ENCODE measurements at places on chromosomes 7 and 10.

DNA sequence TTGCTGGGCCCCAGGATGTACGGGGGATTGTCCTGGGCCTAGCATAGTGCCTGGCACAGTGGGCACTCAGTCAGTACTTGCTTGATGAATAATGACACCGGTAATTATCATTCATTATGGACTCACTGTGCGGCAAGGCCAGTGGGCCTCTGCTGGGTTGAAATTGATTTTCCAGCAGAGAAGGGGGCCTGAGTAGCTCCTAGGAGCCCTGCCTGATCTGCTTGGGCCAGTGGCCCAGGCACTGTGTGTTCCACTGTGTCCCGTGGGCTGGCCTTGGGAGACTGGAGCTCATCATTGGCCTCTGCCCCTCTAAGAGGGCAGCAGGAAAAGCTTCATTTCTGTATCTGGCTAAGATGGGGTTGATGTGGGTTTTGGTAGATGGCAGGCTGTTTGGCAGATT, 1.4 kb downstream of the CHST3 start:
- no peak for DNase-seq

GRCh38 chr7:53050433-53050832, 15.0 kb downstream of the POM121L12 start:
- DNase-seq = no peak

GRCh38 chr10:21520509-21520908, 5.0 kb downstream of the SKIDA1 start:
- no peak for DNase-seq

GRCh38 chr7:110790992-110791391, 299.9 kb upstream of the LRRN3 start:
- DNase-seq = no peak

GRCh38 chr10:73376679-73377078, 18.0 kb upstream of the CFAP70 start:
- DNase-seq = no peak

DNA sequence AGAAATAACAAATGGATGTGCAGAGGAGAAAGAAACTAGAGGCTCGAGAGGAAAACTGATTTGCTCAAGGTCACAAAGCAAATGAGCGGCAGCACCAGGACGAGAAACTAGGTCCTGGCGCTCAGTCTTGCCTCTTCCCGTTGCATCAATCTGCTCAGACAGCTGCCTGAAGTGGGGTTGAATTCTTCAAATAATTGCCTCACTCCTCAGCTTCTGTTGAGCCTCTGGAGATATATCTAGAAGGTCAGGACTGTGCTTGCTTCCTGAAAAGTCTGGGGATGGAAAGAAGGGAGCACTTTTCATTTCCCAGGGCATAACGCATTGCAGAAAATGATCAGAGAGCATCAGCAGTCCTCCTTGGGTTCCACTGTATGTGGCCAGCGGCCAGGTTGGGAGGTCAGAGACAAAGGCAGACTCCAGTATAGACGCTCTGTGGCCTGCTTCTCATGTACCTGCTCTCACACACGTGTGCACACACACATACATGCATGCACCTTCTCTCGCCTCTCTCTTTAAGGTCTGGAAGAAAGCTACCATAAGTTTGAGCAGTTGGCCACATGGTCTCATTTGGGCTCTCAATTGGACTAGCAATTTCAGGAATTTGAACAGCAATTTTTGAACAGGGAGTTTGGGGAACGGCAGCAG, 83.7 kb upstream of the DUSP5 start:
- no peak for DNase-seq

DNA sequence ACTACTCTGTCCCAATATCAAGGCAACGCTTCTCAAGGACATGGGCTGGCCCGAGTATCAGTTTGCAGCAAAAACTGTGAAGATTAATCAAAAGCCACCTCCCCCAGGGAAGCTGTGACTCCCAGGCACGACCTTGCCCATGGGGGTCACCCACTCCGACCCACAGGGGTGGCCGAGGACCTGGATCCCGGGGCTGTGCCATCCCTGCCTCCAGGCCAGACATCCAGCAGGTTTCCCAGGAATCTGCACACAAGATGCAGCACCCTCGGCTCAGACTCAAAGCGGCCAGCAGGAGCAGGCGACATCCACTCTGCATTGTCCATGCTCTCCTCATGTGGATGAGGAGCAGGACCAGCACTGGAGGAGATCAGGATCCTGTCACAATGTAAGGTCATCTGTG, 39.8 kb downstream of the PTPRN2 start:
- DNase-seq = no peak

GRCh38 chr10:14707481-14707880, 67.2 kb downstream of the FAM107B start:
- no peak for DNase-seq

- DNase-seq = no peak
Observed at GRCh38 chr10:29947701-29948060, 111.7 kb downstream of the JCAD start.

GRCh38 chr10:84267503-84268126, 22.8 kb downstream of the RGR start:
- DNase-seq = peak; percentile 37

- no peak for DNase-seq
Observed at GRCh38 chr7:133461421-133461820, 208.5 kb downstream of the EXOC4 start.

DNA sequence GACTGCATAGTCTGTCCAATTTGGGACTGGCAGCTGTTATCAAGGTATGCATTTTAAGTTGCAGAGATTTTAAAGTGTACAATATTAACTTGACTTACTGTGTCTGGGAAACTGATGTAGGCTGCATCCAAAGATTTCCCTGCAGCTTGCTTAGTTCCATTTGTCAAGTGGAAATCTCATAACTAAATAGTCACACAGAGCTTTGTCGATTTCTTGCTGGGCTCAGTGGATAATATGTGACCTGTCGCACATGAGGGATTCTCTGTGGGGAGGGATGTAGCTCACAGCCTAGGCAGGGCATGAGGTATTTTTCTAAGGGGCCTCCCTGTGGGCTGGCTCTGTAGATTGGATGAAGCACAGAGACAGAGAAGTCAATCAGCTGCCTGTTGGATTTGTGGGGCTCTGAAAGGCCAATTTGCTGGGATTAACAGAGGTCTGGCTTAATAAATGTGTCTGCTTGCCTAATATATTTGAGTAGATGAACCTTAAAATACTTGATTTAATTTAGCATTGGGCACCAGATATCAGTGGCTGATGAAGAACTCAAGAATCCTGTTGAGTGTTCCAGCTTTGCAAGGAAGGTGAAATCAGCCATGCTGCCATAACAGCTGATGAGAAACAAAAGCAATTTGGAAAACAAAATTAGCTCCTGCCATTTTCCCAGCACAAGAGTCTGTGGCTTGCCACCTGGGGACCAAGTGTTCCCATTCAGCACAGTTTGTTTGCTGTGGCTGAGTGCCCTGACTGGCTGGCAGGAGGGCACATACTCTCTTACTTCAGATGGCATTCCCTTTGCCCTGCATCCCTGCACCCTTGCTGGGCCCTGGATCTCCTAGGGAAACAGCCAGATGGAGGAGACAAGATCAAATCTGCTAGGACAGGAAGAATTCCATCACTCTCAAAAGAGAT, 598.5 kb downstream of the SORCS3 start:
- DNase-seq = no peak

GRCh38 chr10:93186653-93187052, 113.0 kb downstream of the CYP26A1 start:
- peak; percentile 34 for DNase-seq

DNA sequence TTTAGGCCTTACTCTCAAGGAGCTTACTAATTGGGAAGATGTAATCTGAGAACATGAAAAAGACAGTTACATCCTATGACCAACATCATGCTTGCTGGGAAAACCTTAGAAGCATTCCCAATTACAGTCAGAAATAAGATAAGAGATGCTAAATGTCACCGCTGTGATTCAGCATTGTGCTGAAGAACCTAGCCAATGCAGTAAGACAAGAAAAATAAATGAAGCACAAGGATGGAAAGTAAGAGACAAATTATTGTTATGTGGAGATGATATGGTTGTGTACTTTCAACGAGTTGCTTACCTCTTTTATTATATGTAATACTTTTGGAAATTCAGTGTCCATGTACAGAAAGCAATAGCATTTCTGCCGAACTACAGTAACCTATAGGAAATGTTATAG, 104.8 kb downstream of the RBM20 start:
- DNase-seq = no peak

GRCh38 chr10:111835574-111835973, 348.0 kb downstream of the GPAM start:
- DNase-seq = no peak

DNA sequence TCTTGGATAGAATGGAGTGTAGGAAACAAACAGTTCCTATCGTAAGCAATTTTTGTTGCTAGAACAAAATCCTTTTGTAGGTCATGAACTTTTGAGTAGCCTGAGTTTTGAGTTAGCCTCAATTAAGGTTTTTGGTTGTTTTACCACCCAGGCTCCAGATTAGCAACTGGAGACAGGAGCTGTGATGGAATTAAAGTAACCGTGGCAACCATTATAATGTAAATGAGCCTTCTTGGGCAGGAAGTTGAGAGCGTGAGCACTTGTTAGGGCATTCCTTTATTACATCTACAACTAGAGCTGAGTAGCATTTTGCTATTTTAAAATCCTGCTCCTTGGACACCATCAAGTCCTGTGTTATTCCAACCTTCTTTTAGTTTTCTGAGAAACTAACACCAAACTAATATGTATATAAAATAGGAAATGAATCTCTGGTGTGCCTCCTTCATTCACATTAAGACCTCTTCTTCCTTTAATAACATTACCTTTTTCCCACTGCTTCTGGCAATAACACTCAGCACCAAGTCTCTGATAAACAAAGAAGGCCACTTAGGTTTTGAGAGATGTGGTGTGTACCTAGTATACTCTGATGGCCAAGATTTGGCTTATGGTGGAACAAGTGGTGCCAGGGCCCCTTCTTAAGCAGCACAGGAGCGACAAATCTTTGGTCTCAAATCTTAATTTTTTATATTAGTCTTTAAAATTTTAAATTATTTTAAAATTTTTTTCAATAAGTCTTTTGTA, 34.0 kb downstream of the AHCYL2 start:
- no peak for DNase-seq

DNA sequence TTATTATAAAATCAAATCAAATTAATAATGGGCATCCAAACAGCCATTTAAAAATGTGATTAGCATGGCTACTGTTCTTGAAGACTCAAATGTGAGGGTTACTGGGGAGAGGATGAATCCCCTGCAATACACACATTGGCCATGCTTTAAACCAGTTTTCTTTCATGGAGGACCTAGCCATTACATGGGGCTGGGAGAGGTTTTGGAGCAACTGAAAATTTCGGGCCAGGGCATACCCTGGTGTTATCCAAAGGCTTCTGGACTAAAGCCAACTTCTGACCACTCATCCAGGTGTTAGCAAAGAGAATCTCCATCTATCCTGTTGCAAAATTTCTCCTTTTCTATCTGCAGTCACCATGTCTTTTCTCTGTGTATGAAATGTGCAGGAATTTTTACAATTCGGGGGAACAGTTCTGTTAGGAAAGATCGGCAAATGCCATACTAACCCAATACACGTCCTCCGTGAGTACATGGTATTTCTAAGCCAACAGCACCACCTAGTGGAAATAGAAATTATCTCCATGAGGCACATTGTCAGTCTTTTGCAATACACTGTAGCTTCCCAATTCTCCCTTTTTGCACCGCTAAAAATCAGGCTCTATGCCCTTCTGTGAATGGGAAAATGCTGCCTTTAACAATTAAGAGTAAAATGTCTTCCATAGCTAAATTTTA, 47.0 kb upstream of the ZNF107 start:
- peak; percentile 64 for DNase-seq

DNA sequence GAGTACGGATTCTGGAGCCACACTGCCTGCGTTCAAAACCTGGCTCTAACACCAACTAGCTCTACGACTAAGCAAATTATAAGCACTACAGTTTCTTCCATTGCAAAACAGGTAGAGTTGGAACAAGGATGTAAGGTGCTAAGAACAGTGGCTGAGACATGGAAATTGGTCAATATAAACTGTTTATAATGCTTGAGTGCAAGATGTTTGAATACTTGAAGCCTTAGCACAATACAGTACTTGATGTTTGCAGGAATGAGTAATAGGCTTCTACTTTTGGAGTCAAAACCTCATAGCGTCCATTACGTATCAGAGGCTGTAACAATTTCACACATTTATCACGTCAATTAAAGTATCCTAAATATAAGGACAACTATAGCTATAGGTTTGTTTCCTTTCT, 6.9 kb downstream of the NT5C2 start:
- no peak for DNase-seq

DNA sequence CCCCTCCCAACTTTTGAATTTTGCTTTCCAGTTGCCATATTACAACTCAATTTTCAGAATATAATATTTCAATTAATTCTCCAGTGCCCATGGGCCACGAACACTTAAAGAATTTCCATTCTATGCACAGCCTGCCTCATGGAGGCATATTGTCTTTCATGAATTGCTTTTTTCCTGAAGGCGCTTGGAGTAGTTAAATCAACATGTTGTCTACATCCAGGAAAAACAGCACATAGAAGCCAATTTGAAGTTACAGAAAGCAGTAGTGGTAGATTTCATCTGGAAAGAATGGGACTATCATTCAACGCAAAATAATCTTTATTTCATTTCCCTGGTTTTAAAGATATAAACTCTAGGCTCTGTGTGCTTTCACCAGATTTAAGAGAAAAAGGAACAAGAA, 106.0 kb downstream of the NRP1 start:
- DNase-seq = no peak

GRCh38 chr7:74545921-74546320, 92.2 kb downstream of the GTF2IRD1 start:
- DNase-seq = no peak

GRCh38 chr10:131477457-131478121, 166.1 kb upstream of the TCERG1L start:
- DNase-seq = no peak

DNA sequence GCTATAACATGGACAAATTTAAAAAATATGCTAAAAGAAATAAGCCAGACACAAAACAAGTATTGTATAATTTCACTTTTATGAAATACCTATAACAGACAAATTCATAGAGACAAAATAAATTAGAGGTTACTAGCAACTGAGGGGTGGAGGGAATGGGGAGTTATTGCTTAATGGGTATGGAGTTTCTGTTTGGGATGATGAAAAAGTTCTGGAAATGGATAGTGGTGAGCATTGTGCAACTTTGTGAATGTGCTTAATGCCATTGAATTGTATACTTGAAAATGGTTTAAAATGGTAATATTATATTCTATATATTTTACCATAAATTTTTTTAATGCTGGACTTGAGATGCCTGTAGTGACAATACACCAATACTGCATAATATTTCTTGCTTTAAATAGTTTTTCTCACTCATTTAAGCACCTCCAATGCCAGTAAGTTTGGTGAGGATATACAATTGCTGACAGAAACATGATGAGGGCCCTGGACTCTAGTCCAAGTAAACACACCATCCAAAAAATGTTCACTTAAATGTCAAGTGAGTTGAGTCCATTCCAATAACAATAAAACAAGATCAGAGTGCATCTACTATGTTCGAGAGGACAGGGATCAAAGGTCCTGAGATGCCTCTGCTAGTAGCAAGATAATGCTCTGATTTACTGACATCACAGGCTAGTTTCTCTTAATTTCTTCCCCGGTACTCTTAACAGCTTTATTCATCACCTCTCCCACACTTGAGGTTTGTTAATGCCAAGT, 71.9 kb downstream of the NT5C2 start:
- DNase-seq = no peak

GRCh38 chr7:130446259-130446658, 5.4 kb upstream of the CEP41 start:
- DNase-seq = no peak
